Renal cortical epithelial cell (primary cell): ENCODE measurements at places on chromosomes 7 and 10.

DNA sequence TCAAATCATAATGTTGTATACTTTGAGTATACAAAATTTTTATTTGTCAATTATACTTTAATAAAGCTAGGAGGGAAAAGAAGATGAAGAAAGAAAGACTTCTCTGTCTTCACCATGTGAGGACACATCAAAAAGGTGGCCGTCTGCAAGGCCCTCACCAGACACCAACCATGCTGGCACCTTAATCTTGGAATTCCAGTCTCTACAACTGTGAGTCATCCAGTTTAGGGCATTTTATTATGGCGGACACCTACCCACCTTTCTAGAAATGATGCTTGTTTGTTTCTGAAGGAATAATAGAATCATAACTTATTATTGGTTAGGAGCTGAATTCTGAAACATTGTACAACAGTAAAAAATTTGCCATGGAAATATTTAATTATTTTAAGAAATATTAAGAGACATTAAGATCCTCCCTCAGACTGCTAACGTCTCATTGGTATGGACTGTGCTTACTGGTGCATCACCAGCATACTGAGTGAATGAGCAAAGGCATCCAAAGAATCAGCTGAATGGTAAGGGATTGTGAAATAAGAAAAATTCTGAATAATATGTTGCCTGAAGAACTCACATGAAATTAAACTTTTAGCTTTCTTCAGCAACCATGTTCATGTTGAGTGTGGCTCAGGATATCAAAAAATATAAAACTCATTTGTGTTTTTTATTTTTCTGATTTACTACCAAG, 536.6 kb downstream of the HTR7 start:
- peak; percentile 85 for DNase-seq

DNA sequence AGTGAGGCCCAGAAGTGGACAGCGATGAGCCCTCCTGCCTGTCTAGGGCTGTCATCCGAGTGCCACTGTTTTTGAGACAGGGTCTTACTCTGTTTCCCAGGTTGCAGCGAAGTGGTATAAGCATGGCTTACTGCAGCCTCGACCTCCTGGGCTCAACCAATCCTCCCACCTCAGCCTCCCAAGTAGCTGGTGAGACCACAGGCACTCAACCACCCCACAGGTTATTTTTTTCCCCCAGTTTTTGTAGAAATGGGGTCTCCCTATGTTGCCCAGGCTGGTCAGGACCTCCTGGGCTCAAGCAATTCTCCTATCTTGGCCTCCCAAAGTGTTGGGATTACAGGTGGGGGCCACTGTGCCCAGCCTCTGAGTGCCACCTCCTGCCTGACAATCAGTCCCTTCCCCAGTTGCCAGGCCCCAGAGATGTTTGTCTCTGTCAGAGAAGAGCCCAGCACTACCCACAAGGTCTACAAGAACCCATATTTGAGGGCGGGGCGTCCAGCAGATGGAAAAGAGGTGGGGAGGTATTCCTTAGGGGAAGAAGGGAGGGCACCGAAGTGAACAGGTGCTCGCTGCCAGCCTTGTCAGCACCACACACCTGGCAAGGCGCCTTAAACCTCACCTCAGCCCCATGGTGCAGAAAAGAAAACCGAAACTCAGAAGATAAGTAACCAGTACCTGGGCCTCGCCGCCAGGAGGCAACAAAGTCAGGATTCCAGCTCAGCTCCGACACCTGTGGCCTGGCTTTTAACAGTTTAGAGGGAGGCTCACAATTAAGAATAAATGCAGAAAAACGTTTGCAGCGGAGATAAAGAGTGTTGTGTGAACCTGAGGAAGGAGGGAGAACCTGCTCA, 77.4 kb upstream of the ANLN start:
- DNase-seq: no peak

DNA sequence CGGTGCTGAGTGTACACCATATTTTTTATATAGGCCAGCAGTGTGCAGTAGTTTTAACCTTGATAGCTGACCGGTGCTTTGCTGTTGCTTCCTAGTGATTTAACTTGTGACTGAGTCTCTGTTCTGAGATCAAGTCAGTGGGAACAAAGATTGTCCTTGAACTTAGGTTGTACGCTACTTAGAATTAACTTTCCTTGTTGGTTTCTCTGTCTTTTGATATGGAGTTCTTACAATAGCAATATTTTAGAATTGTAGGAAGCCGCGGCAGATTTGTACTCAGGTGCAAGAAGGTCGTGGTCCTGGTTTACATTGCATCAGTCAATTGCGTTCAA, 1.3 kb downstream of the DDX21 start:
- no peak for DNase-seq

GRCh38 chr7:94436700-94437099, 42.0 kb downstream of the COL1A2 start:
- DNase-seq: no peak

DNA sequence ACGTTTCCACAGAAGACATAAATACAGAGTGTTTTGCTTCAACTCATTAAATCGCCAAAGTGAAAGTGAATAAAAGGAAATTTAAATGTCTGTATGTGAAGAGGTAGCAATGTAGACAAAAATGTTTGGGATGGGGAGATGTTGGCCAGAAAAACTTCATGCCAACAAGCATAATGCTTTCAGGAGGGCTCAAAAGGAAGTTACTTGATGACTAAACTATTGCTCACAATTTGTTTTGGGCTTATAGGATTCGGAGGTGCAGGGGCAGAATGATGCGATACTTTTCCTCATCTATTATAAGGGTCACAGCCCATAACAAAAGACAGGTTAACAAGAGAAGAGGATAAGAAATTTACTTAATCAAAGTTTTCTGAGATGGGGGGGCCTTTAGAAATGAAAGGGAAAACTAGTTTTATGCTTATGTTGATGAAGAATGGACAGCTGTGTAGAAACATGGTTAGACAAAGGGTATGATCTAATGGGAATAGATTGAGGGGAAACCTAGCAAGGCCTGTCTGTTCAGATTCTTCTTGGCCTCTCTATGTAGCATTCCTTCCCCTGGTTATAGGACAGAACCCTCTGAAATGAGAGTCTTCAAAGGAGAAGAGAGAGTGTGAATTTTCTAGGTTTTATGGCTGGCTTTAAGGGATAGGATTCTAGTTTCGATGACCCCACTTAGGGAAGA, 898.6 kb downstream of the LRMDA start:
- peak; percentile 9 for DNase-seq

- peak; percentile 99 for DNase-seq
These were observed 94.6 kb upstream of the SMNDC1 start for GRCh38 chr10:110399106-110399964.

- DNase-seq: no peak
These were observed 521.4 kb upstream of the SEMA3D start for GRCh38 chr7:85708221-85708620.

GRCh38 chr10:58565271-58565670, 52.6 kb downstream of the BICC1 start:
- no peak for DNase-seq

DNA sequence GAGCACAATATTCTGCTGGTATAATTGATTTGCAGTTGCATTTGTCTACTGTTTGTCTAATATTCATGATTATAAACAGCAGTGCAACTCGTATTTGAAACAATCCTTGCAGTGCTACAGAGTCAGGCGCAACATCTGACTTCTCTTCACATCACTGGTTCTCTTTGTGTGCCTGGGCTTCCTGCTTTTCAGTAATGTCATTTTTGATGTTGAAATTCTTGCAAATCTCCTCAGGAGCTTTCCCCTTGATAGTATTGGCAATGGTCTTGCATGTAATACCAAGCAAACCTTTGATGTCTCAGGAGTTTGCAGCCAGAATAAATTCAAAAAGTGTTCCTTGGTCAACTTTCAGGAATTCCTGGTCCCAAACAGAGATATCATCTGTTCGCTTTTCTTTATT, 20.2 kb downstream of the HPS6 start:
- no peak for DNase-seq

DNA sequence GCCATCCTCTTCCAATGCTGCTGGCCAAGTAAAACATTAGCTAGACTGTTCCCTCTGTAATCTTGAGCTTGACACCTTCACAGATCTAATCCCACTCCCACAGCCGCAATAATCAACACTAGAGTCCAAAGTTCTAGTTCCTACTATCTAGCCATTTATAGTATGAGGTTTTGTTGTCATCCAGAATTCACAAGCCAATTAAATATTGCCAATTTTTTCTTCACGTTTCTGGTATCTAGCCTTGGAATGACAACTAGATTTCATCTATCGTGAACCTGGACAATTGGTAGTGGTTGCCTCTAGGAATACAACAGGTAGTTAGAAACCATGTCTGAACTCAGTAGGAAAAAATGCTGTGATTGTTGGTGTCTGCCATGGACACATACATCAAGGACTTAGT, 10.4 kb downstream of the WASL start:
- no peak for DNase-seq
